ENCODE measurements at places on chromosomes 7 and 10.

GRCh38 chr10:118958984-118959925 lies 70.3 kb upstream of the NANOS1 start:
- no peak for DNase-seq

DNA sequence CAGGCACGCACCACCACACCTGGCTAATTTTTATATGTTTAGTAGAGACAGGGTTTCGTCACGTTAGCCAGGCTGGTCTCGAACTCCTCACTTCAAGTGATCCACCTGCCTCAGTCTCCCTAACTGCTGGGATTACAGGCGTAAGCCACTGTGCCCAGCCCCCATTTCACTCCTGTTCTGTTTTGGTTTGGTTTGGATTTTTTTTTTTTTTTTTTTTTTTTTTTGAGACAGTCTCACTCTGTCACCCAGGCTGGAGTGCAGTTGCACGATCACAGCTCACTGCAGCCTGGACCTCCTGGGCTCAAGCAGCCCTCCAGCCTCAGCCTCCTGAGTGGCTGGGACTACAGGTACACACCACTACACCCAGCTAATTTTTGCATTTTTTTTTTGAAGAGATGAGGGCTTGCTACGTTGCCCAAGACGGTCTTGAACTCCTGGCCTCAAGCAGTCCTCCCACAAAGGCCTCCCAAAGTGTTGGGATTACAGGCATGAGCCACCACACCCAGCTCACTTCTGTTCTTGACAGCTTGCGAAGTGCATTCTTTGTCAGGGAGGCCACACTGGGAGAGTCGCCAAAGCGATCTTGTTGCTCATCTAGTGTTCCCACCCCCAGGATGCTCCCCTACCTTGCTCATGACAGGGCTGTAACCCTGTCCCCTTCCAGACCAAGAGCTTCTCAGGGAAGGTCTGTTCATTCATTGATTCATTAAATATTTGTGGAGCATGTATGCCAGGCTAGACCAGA lies 229.1 kb downstream of the CUX1 start:
- DNase-seq, result no peak

DNA sequence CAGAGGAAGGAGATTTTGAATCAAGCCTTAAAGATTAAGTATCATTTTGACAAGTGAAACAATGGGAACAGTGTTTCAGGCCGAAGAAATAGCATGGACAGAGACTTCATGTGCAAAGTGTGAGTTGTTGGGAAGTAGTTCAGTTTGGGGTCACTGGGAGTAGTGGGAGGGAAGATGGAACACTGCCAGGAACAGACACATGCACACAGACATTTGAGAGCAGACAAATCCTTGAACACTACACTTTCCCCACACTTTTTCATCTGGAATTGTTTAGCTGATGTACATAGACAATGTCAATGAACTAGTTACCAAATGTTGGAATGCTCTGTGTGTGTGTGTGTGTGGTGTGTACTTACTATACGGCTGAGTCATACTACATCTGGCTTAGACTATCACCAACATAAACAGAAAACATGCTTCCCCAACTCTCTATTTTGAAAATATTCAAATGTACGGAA lies 52.4 kb upstream of the LRRC17 start:
- no peak for DNase-seq

DNA sequence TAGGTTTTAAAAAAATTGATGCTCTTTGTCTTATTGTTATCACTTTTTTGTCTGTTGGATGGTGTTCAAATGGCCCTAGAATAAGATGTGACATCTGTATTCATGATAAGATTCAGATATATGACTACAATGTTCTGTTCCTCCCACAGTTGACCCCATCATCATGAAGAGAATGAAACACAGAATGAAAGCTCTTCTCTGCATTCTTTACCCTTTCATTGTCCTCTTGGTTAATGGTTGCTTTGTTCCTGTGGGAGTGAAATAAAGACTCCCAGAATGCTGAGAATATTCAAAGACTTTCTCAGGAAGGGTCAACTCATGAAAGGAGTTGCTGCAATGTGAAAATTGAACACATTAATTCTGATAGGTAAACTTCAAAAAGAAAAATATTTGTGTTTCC lies 1015.8 kb downstream of the SORCS3 start:
- DNase-seq, result no peak

- no peak for DNase-seq
These were observed 119.5 kb downstream of the RNF216 start for GRCh38 chr7:5661942-5662341.

GRCh38 chr10:11120711-11121110 lies 103.0 kb downstream of the CELF2 start:
- DNase-seq, result no peak

DNA sequence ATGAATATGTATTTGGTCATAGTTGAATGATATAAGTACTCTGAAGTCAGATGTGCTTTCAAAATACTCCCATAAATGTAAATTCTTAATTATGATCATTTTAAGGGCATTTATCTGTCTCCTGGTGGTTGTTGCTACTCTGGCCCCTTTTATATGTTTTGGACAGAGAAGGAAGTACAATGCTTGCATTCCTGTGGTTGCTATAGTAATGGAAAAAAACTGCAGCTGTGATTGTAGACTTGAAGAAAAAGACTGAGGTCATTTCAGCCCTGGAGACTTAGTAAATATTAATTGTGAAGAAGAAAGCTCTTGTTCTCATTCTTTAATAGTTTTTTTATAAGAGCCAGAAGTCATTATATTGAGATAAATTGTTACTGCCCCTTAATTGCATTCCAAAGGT lies 70.2 kb upstream of the FERD3L start:
- DNase-seq, result no peak

Measured in effector memory CD8-positive, alpha-beta T cell (primary cell).